GM23248 (cell line): ENCODE measurements at places on chromosomes 6 and 20. TPM values are rescaled to one million over a fixed set of nuclear protein-coding genes. Genes with fewer than 3 reads are reported as not detected.

- no peak overlapping the region for H3K27ac ChIP-seq
- H3K27me3 ChIP-seq: no peaks in the 10 kb centered on the region
- no peaks in the 10 kb centered on the region for H3K36me3 ChIP-seq
- DNase-seq: no peak
- no peak overlapping the region for H3K4me3 ChIP-seq
Measured at GRCh38 chr6:15200087-15200486, 45.8 kb upstream of the JARID2 start.

DNA sequence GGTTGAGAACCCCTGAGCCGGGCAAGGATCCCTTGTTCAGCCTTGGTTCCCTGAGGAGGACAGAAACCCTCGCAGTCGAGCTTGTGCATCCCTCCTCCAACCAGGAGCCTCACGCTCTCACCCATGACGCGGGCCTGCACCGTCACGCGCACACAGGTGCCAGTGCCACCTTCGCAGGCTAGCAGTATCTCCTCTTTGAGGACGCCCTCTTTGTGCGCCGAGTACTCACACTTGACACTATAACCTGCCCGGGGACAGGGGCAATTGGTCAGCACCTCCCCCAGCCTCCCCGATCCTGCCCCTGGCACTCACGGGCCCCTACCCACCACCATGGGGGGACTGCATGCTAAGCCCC is 13.3 kb downstream of the ADISSP start:
- no peaks in the 10 kb centered on the region for H3K4me1 ChIP-seq
- DNase-seq: no peak
- no peaks in the 10 kb centered on the region; the same call in 1 of the 2 replicates for H3K36me3 ChIP-seq
- H3K27ac ChIP-seq: no peak overlapping the region
- no peak overlapping the region for H3K4me3 ChIP-seq

GRCh38 chr6:142950291-142950690 is 5.3 kb upstream of the HIVEP2 start:
- no peak overlapping the region for H3K4me3 ChIP-seq
- no peaks in the 10 kb centered on the region for H3K27me3 ChIP-seq
- H3K4me1 ChIP-seq: no peaks in the 10 kb centered on the region; the same call in 1 of the 2 replicates
- H3K27ac ChIP-seq: no peak overlapping the region

PHACTR1 gene
- total RNA-seq: 0.25 and 3.2 TPM in 2 replicates
